ENCODE measurements at places on chromosomes 6 and 20.

GRCh38 chr6:81380718-81381338 lies 371.7 kb downstream of the TENT5A start:
- no peak for DNase-seq

DNA sequence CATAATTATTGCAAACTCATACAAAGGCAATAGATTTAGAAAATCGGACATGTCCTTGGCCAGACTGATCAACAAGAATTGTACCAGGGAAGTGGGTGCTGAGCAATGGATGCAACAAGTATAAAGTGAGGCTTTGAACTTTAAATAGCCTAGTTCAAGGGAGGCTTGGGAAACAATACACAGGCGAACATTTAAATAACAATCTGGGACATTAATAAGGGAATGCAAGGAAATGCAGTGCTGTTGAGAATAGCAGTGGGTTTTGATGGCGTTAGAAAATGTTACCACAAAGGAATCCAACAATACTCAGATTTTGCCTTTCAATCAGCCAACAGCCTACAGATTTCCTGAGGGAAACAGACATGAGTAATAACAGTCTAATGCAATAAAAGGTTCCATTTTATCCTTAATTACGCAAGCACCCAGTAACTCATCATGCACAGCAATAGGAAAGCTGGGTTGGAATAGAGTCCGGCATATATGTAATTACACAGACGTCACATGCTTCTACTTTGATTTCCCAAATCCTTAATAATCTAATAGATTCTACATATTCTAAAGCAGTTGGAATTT lies 134.6 kb downstream of the PHACTR1 start:
- peak; percentile 23 for DNase-seq

DNA sequence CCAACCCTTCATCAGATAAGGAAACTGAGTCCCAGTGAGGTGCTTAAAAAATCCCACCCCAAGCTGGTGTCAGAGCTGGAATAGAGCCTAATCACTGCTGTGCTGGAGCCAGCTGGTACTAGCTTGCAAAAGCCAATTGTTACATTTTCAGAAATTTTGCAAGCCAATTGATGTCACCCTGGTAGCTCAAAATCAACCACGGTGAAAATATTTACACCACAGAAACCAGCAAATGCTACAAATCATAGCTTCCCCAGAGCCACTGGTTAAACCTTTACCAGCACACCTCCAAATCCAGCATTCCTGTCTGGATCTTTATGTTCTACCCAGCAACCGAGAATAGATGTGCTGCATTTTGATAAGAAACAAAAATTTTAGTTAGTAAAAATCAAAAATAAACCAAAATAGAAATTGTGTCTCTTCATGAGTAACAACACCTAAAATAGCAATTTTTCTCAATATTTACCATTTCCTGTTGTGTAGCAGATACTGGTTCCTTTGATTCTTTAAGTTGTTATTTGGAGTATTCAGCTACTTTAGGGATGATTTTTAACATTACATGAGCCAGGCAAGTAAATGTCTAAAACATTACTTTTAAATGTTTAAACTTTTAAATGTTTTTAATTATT lies 7.2 kb upstream of the LCA5 start:
- peak; percentile 52 for DNase-seq

- DNase-seq: no peak
These were observed 278.1 kb upstream of the SYNCRIP start for GRCh38 chr6:85920782-85921181.

DNA sequence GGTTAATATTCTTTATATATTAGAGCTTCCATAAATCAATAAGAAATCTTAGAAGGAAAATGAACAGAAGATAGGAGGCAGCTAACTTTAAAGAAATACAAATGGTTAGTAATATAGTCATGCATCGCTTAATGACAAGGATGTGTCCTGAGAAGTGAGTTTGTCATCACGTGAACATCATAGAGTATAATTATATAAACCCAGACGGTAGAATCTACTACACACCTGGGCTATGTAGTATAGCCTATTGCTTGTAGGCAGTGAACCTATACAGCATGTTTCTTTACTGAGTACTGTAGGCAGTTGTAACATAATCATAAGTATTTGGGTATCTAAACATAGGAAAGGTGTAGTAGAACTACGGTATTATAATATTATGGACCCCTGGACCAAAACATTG lies 14.3 kb downstream of the TBPL1 start:
- no peak for DNase-seq

- peak; percentile 75 for DNase-seq
These were observed 2.1 kb upstream of the RBM38 start for GRCh38 chr20:57388953-57389694.

DNA sequence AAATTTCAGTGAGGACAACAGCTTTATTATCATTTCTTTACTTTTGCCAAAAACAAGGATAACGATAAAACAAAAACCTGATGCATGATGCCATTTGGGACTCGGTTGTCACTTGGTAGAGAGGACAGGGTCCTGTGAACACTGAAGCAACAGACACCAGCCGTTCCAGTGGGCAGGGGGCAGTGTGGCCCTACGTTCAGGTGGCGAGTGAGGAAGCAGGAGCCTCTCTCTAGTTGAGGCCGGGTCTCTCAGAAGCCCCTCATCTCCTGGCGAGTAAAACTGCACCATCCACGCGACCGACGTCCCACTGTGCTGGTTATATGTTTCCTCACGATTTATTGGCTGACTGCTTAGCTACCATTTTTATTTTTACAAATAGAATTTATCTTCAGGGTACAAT lies 231.6 kb downstream of the THBS2 start:
- DNase-seq: no peak

- DNase-seq: no peak
These were observed 255.1 kb upstream of the CDYL start for GRCh38 chr6:4521070-4521469.

DNA sequence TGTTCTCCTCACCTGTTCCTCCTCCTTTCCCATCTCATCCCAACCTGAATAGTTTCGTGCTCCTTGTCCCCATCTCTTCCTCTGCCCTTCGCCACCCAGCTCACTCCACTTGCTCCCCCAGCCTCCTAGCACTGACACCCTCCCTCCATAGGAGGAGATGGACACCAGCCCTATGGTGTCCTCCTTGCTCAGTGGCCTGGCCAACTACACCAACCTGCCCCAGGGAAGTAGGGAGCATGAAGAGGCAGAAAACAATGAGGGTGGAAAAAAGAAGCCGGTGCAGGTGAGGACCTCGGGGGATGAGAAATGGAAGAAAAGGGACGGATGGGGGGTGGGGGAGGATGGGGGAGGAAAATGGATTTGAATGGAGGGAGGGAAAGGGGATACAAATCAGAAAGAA lies 6.2 kb downstream of the SLC12A5 start:
- no peak for DNase-seq

GRCh38 chr6:147711476-147711875 lies 203.0 kb downstream of the SAMD5 start:
- DNase-seq: no peak

DNA sequence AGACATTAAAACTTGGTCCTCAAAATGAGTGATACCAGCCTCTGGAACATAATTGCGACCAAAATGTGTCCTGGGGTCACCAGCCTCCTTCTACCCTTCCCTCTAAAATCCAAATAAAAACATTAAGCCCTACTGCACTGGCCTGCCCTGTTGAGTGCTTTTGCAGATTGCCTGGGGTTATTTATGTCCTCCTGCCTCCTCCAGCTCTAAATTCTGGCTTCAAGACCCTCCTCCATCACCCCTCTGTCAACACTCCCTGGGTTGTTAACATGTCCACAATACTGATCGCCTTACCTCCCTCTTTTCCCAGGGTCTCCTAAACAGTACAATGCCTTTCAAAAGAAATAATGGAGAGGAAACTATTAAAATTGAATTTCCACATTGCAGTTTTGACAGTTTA lies 327.5 kb downstream of the NRN1 start:
- DNase-seq: no peak

DNA sequence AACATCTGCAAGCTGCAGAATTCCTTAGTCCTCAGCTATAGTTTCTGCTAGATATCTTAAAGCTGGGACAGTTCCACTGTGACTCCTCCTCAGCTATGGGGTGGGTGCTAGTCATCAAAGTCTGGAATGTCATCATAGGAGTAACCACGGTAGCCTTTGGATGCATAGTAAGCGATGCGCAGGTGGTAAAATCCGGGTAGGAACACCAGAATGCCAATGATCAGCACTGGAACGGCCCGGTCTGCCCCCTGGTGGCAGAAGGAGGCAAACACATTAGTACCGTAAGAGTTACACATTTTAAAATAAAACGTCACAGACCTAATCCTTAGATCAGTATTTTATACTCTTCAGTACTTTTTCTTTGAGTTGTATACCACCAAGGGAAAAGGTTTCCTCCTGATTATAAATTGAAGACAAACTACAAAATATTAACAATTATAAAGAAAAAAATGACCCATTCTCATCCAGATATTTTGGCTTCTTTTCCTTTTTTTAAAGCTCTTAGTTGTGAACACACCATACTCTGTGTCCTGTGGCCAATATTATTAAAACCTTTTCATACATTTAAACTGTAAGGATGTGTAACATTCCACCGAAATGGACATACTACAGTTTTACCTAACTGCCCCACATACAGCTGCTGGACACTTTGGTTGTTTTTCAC lies 18.9 kb downstream of the PCNA start:
- peak; percentile 70 for DNase-seq

DNA sequence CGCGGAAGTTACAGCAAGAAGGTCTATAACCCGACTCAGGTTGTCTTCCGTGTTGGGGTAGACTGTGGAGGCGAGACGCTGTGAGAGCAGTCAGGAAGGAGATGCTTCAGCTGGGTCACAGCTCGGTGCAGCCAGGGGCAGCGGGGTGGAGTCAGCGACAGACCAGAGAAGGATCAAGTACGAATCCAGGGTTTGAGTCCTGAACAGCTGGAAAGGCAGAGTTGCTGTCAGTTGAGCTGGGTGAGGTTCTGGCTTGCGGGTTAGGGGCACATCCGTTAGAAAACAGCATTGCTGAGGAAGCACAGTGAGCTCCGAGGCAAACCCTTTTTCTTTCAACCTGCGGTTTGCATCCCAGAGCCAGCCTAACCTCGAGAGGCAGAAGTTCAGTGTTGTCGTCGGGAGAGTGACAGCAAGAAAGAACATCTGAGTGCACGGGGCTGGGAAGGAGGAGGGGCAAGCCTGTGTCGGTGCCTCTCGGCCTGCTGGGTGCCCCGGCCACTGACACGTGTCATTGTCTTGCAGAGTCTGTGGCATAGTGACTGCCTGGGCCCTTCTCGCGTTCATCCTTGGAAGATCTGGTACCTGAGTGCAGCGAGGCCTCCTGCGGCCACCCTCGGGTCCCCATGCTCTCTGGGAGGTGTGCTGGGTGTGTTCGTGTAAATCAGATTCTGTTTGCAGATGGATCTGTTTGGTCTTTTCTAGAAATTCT lies 20.0 kb downstream of the PNLDC1 start:
- DNase-seq: no peak

DNA sequence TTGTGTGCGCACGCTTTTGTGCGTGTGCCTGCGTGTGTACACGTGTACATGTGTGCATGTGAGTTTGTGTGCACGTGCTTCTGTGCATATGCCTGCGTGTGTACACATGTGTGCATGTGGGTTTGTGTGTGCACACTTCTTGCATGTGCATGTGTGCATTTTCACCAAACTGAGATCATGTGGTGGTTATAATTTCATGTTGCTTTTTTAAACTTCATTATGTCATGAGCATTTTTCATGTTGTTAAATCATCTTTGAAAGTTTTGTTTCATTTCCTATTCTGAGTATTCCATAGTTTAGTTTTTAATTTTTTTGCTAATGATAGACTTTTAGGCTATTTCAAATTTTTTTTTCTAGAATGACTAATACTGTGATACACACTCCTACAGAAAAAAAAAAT lies 6.4 kb upstream of the CST3 start:
- no peak for DNase-seq

GRCh38 chr20:34896086-34896621 lies 19.7 kb downstream of the ACSS2 start:
- no peak for DNase-seq

GRCh38 chr20:41178495-41178894 lies 41.2 kb downstream of the PLCG1 start:
- DNase-seq: no peak

DNA sequence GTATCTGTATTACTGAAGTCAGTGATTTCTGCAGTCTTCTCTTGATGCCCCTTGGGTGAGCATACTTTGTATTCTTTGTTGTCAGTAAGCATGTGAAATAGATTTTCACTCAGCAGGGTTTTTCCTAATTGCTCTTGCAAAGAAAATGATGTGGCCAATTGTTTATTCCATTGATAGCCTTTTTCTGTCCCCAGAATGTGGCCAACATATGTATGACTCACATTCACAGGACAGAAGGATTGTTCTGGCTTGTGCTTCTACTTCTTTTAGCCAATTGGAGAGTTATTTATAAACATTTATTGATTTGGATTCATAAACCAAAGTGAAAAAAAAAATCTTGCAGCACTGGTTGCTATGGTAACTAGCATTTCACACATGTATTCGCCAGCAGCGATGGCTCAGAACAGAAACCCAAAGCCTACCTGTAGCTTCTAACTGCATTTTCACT lies 54.4 kb upstream of the RBM24 start:
- DNase-seq: no peak

- no peak for DNase-seq
These were observed 21.2 kb upstream of the NFATC2 start for GRCh38 chr20:51563486-51564332.

- DNase-seq: no peak
These were observed 113.0 kb upstream of the EYA4 start for GRCh38 chr6:133128191-133128590.

DNA sequence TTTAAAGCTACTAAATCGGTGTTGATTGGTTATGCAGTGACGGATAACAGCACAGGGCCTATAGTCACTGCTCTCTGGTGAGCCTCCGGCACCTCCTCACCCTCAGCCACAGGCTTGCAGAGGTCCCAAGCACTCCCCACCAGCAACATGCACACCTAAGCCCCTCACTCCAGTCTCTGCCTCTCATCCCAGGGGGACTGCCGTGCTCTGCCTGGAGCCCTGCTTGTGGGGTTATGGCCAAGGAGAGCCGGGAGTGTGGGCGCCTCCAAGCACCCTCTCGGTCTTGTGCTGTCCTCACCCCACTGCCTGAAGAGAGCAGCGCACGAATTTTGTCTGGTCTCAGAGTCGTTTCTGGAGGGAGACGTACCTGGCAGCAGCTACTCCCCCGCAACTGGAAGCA lies 6.8 kb upstream of the EEF1A2 start:
- DNase-seq: no peak

GRCh38 chr20:36519944-36520343 lies 21.4 kb upstream of the MYL9 start:
- no peak for DNase-seq

- DNase-seq: no peak
These were observed 207.8 kb downstream of the TTLL2 start for GRCh38 chr6:167532410-167533288.

DNA sequence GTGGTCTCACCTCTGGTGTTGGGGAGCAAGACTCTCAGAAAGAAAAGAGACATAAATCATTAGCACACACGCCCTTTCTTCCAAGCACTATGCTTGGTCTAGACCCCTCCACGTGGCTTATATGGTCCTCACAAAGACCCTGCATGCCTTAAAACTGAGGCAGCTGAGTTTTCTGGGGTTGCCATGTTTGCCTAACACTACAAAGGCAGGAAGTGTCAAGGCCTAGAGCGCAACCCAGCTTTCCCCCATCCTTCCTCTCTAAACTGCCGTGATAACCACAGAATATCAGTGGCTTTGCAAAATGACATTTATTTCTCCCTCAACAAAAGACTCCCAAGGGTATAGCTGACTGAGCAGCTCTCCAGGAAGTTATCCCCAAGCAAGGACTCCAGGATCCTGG lies 146.5 kb upstream of the TOP1 start:
- DNase-seq: no peak

Data from putamen (tissue), 1 donor.